ENCODE measurements at places on chromosomes 5 and 9.

DNA sequence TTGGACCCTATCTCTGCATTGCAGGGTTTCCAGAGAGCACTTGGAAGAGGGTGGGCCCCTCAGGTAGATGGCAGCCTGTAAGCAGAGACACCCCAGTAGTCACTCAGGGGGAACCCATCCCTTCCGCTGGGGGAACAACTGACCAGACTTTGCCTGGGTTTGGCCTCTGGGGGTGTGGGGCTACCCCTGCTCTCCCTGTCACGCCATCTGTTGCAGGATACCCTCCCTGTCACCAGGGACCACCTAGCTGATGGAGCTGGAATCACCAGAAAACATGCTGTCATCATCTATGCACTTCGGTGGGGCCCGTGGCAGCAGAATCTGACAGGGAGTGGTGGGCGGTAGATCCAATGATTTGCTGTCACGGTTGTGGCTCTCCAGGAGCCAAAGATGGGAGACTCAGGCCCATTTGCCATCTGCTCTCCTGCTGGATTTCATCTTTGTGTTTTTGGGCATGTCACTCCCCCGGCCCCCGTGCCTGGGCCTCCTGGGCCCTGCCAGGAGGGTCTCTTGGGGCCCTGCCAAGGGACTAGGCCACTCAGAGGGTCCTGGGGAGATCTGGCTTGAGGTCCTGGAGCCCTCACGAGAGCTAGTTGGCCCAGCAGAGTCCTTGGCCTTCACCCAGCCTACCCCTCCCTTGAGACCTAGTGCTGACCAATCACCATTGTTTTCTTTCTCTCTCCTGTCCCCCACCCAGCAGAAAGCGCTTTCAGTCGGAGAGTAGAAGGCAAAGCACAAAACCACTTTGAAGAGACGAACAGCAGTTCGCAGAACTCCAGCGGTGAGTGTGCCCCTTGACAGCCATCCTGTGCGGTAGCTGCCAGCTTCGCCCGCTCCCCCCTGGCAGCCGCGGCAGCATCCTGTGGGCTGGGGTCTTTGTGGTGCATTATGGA is 45.9 kb downstream of the AMBP start:
- no peak for DNase-seq

DNA sequence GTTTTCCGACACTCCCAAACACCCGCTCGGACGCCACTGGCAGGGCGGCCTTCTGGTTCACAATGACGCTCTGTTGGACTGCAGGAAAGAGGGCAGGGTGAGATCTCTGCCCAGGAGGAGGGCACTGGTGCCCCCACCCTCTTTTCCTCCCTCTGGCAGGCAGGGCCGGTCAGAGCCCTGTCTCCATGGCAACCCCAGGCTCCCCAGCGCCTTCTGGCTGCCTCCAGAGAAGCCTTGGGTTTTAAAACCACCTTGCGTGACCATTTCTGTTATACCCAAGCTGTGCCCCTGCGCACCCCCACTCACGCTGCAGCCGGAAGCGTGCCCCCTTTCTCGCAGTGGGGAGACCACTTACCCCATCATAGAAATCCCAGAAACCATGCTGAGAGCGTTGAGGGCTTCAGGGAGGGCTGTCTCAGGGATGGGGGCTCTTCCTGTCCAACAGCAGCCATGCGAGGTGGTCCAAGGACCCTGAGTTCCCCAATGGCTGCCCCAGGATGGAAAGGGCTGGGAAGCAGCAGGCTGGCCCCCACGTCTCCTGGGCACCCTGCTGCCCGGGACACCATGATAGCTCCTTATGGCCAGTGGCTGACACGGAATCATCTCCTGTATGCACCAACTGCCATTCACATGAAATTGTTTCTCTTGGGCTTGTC is 7.3 kb downstream of the C9orf50 start:
- peak; percentile 54 for DNase-seq

DNA sequence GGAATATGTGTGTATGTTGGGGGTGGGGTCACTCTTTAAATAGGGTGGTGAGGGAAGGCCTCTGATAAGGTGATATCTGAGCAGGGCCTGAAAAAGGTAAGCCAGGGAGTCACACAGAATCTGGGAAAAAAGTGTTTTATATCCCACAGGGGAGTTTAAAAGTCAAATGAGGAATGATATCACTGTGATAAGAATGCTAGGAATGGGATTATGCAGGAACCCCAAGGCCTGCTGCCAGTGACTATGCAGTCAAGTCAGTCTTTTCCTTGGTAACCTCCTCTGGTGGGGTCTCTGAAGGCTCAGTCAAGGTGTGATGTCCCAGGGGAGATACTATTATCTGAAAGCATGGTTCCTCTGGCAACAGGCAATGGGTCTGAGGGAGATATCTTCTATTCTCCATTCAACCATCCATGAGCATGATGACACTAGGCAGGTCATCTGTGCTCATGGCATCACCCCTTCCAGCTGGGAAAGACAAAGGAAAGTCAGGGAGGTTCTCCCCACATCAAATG is 53.5 kb downstream of the GRIA1 start:
- no peak for DNase-seq

GRCh38 chr5:150066901-150067396 is 19.4 kb downstream of the CSF1R start:
- DNase-seq, result no peak

DNA sequence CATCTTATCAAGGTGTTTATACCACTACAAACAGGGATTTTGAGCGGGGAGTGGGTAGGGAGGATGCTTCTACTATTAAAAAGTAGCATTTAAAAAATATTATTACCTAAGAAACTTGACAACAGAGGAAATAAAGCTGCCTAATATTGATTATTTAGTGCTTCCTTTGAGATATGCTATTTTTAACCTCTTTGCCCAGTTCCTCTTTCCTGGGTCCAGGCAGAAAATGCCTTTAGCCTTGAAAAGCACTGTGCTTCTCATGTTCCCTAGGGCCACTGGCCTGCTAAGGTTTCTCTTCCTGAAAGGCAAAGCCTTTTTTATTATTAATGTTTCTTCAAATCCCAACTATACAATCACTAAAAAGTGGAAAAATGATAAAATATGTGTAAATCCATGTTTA is 217.2 kb upstream of the HAPLN1 start:
- DNase-seq, result no peak

DNA sequence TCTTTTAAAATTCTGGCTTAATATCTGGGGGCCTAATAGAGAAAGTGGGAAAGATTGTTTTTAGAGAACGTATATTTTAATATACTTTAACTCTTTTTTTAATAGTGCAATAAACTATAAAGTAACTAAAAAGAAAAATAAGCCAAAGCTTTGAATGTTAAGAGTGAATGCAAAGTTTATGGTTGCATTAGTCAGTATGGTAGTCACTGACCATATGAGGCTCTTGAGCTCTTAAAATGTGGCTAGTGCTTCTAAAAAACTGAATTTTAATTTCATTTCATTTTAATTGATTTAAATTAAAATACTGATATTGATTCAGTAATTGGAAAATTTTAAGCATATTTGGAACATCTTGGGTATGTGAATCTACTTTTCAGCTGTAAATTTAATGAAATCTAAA is 310.7 kb downstream of the PJA2 start:
- no peak for DNase-seq

GRCh38 chr9:76227156-76227555 is 167.1 kb downstream of the RFK start:
- no peak for DNase-seq

- DNase-seq, result no peak
Measured at GRCh38 chr9:1747417-1747967, 267.7 kb upstream of the SMARCA2 start.

GRCh38 chr9:136424750-136425362 is 14.4 kb downstream of the PMPCA start:
- DNase-seq, result no peak

GRCh38 chr5:137470111-137470920 is 28.8 kb downstream of the SPOCK1 start:
- DNase-seq, result no peak

GRCh38 chr5:74370168-74370567 is 270.4 kb downstream of the ENC1 start:
- DNase-seq, result no peak

DNA sequence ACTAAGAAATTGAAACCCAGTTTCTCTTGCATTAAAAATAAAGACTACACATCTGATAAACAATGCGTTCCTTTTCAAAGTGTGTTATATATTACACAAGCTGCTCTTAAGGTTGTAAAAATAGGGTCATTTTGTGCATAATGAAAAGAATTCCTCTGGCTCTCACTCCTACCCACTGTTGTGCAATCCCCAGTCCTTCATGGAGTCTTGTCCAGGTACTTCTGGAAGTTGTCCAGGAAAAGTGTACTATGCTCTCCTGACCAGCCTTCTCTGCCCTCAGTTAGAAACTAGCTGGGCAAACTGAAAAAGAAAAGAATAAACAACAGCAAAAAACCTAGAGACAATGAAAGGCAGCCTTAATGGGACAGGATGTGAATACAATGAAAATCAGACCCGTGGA is 345.5 kb upstream of the PAPPA start:
- no peak for DNase-seq

DNA sequence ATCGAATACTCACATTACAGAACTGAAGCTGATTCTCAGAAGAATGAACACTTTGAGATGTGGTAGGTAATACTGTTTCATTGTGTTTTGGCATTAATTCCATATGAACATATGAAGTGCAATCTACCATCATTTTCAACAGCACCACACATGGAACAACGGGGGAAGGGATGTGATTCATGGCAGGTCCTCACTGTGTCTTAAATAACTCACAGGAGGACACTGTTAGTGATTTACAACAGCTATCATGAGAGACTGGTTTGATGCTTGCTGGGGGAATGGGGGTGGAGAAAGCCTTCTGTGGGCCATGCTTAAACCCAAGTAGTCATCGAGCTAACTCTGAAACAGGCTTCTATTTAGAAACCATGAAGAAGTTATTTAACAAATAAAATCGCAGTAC is 232.9 kb downstream of the SPOCK1 start:
- DNase-seq, result no peak

Measured in nephron progenitor cell (in vitro differentiated cells).